ENCODE measurements at places on chromosomes 6 and 20.

DNA sequence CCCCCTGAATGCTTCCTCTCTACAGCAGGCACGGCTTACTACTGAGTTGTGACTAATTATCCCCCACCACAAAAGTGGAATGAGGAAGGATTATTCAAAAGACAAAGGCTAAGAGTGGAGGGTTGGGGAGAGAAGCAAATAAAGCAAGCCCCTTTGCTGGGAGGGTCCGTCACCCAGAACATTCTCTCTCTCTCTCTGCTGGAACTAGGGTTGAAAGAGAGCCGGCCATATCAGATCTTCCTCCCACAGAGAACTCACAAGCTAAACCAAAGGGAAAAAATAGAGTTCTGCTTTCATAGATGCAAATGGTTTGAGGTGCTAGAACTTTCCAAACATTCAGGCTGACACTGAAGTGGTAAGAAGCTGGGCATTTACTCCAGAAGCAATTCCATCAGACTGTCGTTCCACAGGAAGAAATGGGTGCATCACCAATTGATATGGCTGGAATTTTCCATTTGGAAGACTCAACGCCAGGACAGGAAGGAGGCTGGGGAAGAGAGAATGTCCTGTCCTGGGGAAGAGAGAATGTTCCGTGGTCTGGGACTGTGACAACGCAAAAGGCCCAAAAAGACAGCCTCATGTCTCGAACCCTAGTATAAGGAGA is 7.9 kb downstream of the ZMYND8 start:
- DNase-seq: no peak

- no peak for DNase-seq
Measured at GRCh38 chr6:158744986-158745430, 74.2 kb downstream of the EZR start.

- DNase-seq: no peak
Measured at GRCh38 chr20:24361541-24361940, 107.9 kb upstream of the SYNDIG1 start.

GRCh38 chr6:89139509-89140346 is 6.1 kb upstream of the PM20D2 start:
- DNase-seq: no peak

- no peak for DNase-seq
Measured at GRCh38 chr6:136677822-136678221, 114.5 kb downstream of the MAP3K5 start.

- no peak for DNase-seq
Measured at GRCh38 chr6:39914239-39914638, 20.0 kb downstream of the MOCS1 start.

- DNase-seq: no peak
Measured at GRCh38 chr6:147418523-147418922, 90.0 kb upstream of the SAMD5 start.

DNA sequence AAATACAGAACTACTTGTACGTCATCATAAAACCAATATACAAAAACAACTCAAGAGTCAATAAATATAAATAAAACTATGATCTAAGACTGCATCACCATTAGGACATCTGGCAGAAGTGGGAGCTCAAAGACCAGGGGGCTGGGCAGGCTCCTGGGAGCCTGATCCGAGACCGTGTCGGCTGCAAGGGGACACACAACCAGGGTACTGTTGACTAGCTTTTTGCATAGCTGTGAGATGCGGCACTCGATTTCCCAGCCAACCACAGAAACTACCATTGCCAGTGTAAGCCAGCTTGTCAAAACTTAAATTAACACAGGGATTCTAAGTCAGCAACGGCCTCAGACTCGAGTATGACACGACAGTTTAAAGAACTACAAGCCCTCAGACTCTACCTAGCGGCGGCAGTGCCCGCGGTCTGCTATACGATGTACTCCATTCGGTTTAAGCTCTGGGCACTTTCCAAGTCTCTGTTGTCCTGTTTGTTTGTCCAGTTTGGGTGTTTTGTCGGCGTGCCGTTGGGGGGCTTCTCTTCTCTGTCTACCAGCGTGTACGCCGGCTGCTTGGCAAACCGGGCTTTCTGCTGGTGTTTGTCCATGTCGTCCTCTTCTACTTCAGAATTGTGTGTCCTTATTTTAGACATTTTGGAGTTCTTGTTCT is 34.6 kb downstream of the JAG1 start:
- DNase-seq: no peak

DNA sequence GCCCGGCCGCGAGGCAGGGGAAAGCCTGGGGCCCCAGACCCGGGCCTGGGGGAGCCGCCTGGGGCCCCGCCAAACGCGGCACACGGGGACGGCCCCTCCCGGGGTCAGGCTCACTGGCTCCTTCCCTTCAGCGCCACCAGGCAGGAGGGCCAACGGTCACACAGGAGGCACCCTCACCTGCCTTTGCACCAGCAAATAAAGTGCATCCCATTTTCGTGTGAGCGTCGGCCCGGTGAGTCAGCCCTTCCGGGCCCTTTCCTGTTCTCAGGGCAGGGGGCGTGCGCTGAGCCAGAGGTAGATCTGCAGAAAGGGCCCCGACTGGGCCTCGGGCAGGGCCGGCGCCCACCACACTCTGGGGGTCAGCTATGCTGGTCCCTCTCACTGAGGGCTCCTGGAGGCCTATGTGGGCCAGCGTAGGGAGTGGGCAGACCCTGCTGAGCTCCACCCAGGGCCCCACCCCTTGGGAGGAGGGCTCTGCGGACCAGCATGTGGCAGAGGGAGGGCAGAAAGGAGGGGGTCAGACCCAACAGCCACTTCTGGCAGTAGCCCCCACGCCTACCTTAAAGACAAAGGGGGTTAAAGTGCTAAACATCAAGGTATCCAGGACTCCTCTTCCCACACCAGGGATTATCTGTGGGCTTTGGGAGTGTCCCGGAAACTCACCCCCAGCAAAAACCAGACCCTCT is 931 bp upstream of the UCKL1 start:
- no peak for DNase-seq

- DNase-seq: no peak
Measured at GRCh38 chr6:76818451-76818850, 644.8 kb downstream of the HTR1B start.

GRCh38 chr6:106778943-106779342 is 149.6 kb downstream of the QRSL1 start:
- no peak for DNase-seq

DNA sequence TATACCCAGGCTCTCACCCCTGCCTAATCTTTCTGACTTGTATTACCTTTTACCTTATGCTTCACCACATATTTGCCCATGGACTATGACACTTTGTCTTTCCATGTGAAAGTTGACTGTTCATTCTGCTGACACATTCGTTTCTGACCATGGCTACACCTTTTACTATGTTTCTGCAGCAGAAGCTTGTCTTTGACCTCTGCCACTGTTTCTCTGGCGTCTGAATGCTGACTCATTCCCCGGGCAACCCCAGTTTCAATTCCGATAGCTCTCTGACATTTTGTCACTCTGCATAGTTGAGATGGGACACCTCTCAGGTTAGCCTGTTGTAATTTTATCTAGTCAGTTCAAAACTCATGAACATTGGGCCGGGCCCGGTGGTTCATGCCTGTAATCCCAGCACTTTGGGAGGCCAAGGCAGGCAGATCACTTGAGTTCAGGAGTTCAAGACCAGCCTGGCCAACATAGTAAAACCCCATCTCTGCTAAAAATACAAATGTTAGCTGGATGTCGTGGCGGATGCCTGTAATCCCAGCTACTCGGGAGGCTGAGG is 50.7 kb downstream of the SLC26A8 start:
- DNase-seq: no peak

DNA sequence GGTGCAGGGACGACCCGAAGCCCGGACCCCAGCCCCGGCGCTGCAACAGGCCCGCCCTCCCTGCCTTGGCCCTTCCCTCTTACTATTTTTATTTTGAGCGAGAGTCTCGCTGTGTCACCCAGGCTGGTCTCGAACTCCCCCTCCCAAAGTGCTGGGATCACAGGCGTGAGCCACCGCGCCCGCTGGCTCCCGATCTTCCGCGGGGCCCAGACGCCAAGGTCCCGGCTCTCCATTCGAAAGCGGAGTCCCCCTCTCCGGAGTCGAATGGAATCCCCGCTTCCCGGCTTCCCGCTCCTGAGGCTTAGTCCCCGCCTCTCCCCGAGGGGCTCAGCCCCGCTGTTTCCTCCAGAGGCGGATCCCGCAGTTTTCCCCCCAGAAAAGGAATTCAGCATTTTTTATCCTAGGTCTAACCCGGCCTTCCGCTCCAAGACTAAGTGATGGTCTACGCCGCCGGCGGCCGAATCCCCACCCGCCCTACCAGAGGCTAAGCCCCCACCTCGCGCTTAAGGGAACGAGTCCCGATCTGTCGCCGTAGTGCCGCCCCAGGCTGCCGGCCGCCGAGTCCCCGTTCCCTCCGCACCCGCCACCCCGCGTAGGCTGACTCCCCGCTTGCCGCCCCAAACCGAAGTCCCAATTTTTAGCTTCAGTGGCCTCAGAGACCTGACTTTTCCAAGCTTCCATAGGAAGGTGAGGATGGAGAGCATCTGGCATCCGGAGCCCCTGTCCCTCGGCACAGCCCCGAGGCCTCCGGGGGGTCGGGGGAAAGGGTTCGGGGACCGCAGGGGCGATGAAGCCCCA is 11.5 kb upstream of the TMC2 start:
- DNase-seq: no peak

DNA sequence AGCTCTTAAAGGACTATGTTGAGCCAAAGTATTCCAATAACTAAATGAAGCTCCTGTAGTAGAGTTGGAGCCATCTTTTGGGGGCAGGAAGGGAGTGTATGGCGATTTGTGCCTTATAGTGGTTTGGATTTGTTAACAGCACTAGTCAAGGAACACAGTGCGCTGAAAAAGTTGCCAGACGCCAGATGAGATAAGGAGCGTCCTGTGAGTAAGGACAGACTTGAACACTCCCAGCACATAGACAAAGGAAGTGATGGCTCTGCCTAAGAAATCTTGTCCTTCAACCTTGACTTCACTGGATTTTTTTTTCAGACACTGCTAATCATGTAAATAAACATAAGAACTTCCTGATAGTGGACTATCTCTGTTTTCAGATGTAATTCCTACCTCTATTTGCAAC is 136.9 kb downstream of the TRMT11 start:
- no peak for DNase-seq

- no peak for DNase-seq
Measured at GRCh38 chr6:92047860-92048259, 1371.5 kb downstream of the EPHA7 start.

GRCh38 chr6:50461696-50462095 is 251.6 kb upstream of the TFAP2D start:
- no peak for DNase-seq

GRCh38 chr20:17436664-17437063 is 94.5 kb downstream of the BFSP1 start:
- no peak for DNase-seq

- no peak for DNase-seq
Measured at GRCh38 chr6:89948876-89949275, 54.6 kb downstream of the GJA10 start.

DNA sequence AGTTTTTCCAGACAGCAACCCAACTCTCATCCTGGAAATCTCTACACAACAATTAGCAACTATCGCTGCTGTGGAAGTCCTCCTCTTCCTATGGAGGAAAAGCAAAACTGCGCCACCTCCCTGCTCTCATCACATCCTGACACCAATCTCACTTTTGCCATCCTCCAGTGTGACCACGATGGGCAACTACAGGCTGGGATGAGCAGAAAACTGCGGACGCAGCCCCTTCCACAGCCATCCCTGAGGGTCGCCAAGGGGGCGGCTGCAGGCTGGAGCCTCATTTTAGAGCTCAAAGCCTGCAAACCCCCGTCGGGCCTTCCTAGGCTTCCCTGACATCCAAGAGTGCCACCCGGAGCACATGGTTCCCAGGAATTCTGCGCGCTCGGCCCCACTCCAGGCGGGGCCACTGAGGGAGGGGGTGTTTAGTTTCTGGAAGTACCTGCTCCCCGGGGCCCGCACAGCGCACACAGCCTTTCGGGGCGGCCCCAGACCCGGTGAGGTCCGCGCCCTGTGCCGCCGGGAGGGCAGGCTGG is 1.2 kb downstream of the TCFL5 start:
- DNase-seq: no peak

DNA sequence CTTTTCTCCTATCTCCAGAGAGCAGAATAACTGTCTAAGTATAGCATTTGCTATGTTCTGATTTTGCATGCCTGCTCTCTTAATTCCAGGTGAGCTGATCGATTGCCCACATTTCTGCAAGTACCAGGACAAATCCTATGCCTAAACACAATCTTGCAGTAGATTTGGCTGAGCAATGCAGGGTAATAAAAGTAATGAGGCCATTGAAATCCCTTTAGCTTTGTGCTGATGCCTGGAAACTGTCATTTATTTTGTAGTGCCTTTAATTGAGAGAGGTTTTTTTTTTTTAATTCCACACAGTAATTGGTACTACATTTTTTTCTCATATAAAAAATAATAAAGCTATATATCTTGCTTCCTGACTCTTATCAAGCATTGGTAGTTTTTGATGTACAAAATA is 252.3 kb downstream of the NKAIN2 start:
- DNase-seq: no peak

DNA sequence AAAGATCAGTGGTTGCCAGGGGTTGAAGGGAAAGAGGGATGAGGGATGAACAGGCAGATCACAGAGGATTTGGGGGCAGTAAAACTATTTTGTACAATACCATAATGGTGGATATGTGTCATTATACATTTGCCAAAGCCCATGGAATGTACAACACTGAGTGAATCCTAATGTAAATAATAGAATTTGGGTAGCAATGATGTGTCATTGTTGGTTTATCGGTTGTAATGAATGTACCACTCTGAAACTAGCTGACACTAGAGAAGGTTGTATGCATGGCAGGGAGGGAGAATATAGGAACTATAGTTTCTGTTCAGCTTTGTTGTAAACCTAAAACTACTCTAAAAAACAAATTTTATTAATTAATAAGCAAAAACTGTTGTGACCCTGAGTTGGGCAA is 17.8 kb upstream of the ASF1A start:
- DNase-seq: no peak

GRCh38 chr20:57513199-57513598 is 11.7 kb downstream of the CTCFL start:
- DNase-seq: no peak

GRCh38 chr6:165716886-165717285 is 53.8 kb upstream of the PDE10A start:
- no peak for DNase-seq

DNA sequence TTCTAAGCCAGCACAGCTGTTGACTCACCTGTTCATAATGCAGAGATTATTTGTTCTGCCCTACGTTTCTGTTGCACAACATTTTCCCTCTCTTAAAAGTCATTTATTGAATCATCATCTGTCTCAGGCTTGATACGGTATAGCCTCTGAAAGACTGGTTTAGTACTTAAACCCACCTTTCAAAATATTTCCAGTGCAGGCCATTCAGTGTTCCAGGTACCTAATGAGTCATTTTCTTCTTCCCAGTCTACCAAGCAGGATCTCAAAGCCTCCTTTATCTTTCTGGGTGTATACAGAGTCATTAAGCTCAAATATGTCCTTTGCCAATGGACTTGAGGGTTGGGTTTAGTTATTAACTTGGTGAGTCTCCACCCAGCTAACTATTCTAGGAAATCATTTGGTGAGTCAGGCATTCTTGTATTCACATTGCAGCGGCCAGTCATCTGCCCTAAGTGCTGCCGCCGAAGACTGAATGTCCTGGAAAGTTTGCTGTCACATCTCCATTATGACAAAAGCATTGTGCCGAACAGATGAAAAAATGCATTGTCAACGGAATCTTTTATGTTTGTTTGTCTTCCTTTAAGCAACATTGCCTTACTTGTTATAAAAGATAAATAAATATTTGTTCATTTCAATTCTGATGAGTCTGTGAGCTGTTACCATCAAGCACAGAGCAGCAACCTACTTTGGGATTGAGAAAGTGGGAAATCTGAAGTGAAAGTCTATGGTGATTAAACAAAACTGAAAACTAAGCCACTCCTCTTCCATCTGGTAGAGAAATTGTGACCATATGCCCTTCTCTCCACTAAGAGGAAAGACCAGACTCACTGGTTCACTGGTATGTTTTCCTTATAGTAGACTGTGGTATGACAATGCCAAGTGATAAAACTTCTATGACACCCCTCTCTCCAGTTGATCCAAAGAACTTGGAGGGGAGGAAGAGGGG is 14.3 kb upstream of the FAM135A start:
- DNase-seq: no peak
